ENCODE measurements at places on chromosomes 5 and 9. TPM values are rescaled to one million over a fixed set of nuclear protein-coding genes. Genes with fewer than 3 reads are reported as not detected.

GRCh38 chr5:167861129-167861927, 430.1 kb upstream of the WWC1 start:
- H3K4me1 ChIP-seq, result no peaks in the 10 kb centered on the region
- no peaks in the 10 kb centered on the region for H3K36me3 ChIP-seq
- no peak overlapping the region for H3K27ac ChIP-seq
- no peak overlapping the region for H3K4me3 ChIP-seq

DNA sequence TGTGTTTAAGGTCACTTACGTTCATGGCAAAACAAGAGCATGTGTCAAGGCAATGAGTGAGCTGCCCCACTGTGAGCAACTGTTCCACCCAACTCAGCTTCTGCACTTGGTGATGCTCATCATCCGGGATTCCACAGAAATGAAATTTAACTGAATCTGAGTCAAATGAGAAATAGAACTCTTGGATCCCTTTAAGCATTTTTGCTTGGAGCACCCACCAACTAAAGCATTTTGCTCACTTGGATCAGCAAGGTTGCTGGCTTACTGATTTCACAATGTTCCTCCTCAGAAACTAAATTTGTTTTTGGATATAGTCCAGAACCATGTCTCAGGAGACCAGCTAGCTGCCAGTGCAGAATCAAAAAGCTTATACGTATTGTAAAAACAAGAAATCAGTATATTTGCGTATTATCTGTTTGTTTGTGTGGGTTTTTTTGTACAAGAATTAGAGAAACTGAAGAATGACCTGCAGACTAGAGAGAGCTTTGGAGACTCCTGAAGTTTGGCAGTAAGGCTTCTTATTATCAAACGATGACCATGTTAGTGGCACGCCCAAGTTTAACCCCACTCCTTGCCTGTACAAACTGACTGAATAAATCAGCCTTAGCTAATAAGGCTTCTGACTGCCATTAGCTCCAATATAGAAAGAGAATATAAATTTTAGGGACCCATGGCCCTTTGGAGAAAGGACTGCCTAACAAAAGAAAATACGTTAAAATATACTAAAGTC, 153.8 kb upstream of the FST start:
- H3K36me3 ChIP-seq, result no peaks in the 10 kb centered on the region
- H3K27ac ChIP-seq, result no peak overlapping the region
- no peaks in the 10 kb centered on the region for H3K27me3 ChIP-seq
- DNase-seq, result no peak

GABRA6 gene
- total RNA-seq, result 6.2 TPM

F2RL2 gene
- not detected for total RNA-seq

DNA sequence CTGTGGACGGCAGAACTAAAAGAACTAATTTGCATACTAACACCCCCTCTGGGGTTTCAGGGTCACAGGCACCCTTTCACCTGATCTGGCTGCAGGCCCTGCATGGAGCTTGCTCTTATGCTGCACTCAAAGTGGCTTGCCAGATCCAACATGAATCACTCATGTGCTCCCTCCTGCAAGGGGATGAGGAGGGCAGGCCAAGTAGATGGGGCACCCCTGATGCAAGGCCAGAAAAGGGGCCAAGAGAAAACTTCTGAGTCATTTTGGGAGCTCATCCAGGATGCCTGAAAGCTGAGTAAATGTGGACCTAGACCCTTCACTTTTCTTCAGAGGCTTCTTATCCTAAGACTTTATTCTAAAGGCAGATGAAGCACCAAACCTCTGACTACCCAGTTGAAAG, 558.5 kb upstream of the PTGER4 start:
- H3K27me3 ChIP-seq, result no peaks in the 10 kb centered on the region
- H3K4me3 ChIP-seq, result no peak overlapping the region
- H3K27ac ChIP-seq, result no peak overlapping the region
- no peaks in the 10 kb centered on the region for H3K4me1 ChIP-seq

GRCh38 chr5:65468633-65469032, 13.1 kb downstream of the ADAMTS6 start:
- H3K4me1 ChIP-seq, result no peaks in the 10 kb centered on the region
- no peak overlapping the region for H3K27ac ChIP-seq
- no peak overlapping the region for H3K4me3 ChIP-seq
- H3K27me3 ChIP-seq, result no peaks in the 10 kb centered on the region
- no peaks in the 10 kb centered on the region for H3K36me3 ChIP-seq
- no peak for DNase-seq

DNA sequence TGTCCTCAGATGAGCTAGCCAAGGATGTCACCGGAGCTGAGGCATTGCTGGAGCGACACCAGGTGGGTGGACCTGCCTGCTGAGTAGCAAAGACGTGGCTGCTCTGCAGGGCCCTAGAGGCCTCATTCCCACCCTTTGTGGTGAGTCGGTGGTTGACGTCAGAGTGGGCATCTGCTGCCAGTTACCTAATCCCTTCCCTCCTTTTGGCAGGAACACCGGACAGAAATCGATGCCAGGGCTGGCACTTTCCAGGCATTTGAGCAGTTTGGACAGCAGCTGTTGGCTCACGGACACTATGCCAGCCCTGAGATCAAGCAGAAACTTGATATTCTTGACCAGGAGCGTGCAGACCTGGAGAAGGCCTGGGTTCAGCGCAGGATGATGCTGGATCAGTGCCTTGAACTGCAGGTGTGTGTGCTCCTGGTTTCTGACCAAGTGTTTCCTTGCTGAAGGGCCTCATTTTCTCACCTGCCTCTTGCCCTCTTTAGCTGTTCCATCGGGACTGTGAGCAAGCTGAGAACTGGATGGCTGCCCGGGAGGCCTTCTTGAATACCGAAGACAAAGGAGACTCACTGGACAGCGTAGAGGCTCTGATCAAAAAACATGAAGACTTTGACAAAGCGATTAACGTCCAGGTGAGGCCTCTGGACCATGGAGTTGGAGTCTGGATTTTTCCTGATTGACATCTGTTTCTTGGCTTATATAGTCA, 48.9 kb downstream of the DYNC2I2 start:
- no peaks in the 10 kb centered on the region for H3K27me3 ChIP-seq
- H3K27ac ChIP-seq, result no peak overlapping the region
- no peaks in the 10 kb centered on the region for H3K4me1 ChIP-seq

- H3K27ac ChIP-seq, result no peak overlapping the region
- H3K4me1 ChIP-seq, result no peaks in the 10 kb centered on the region
- H3K36me3 ChIP-seq, result no peaks in the 10 kb centered on the region
- H3K4me3 ChIP-seq, result no peak overlapping the region
- no peaks in the 10 kb centered on the region for H3K27me3 ChIP-seq
Measured at GRCh38 chr5:147830035-147830434, 1.4 kb downstream of the SPINK1 start.

DNA sequence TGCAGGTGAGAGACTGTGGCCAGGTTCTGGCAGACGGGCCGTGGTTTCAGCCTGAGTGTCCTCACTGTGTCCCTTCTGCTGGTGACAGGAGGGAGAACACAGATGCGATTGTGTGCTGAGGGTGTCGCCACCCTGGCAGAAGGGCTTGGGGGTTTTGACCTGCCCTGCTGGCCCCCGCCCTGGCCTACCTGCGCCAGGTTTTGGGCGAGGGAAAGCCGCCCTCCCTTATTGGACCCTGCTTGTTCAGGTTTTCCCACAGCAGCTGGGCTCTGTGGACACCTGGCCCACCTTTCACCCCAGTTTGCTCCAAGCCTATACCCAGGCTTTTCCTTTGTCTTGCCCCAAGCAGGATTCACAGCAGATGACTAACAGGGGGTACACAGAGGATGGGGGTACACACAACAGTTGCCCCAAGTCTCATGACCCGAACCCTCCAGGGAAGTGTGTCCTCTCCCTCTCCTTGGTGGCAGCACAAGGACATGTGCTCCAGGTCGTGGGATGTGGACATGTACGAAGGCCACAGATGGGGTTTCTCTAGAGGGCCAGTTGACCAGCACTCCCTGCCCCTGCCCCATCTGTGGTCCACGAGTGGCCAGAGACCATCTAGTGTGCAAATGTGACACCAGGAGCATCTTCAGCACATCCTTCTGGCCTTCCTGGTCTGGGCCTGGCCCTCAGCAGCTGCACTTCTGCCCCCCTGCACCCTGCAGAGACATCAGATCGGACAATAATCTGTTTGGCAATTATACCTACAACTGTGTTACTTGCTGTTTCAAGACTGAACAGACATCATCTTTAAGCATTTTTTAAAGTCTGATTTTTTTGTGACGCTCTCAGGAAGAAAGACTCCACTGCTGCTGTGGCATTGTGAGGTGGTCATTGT, 265.8 kb upstream of the IRX4 start:
- H3K4me3 ChIP-seq, result no peak overlapping the region
- DNase-seq, result no peak
- H3K27ac ChIP-seq, result no peak overlapping the region
- H3K27me3 ChIP-seq, result no peaks in the 10 kb centered on the region

HMCN2 gene
- 15.5 TPM for total RNA-seq

PCDHA7 gene
- total RNA-seq, result 3.8 TPM

SLC34A1 gene
- total RNA-seq, result 0.19 TPM

SPTAN1 gene
- 665 TPM for total RNA-seq

- no peaks in the 10 kb centered on the region for H3K27me3 ChIP-seq
- H3K27ac ChIP-seq, result no peak overlapping the region
- DNase-seq, result no peak
- H3K36me3 ChIP-seq, result no peaks in the 10 kb centered on the region
Measured at GRCh38 chr5:29780401-29780800, 1413.1 kb upstream of the CDH6 start.

STPG3 gene
- total RNA-seq, result 34.1 TPM

SLC45A2 gene
- total RNA-seq, result 1.6 TPM

SPINK7 gene
- total RNA-seq, result not detected

TAF11L10 gene
- total RNA-seq, result not detected

DNA sequence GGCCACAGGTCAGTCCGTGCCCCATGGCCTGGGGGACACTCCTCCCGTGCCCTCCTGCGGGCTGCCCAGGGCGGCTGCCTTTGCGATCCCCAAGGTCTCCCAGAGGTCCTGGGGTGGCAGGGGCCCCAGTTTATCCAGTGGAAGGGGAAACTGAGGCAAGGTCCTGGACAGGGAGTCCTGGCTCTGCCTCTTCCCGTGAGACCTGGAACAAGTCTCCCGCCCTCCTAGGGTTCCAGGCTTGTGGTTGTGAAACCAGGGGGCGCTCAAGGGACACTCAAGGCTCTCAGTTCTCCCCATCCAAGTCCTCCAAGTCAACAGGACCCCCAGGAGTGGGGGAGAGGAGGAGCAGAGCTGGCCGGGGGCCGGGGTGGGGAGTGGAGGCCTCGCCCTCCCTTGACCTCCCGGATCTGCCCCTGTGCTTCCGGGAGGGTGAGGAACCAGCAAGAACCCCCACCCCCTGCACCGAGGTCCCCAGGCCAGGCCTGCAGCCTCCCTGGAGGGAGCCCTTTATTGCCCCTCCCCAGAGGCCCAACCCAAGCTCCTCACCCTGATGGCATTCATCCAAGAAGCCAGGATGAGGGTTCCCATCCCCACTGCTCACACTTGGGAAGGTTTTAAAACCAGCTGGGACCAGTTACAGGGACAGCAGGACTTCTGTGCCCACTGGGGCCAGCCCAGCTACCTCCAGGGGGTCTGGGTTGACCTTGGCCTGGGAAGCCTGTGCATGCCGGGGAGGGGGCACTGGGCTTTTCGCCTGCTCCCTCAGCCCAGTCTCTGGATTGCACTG, 24.7 kb upstream of the TMEM250 start:
- H3K27me3 ChIP-seq, result no peaks in the 10 kb centered on the region
- no peak overlapping the region for H3K4me3 ChIP-seq
- no peak for DNase-seq
- H3K27ac ChIP-seq, result no peak overlapping the region
- no peaks in the 10 kb centered on the region for H3K4me1 ChIP-seq
- no peaks in the 10 kb centered on the region for H3K36me3 ChIP-seq

CD180 gene
- total RNA-seq, result 0.37 TPM

MIGA2 gene
- total RNA-seq, result 42.7 TPM

PCDHA1 gene
- total RNA-seq, result 2.6 TPM

SLC34A3 gene
- 0.24 TPM for total RNA-seq

GRCh38 chr5:7871653-7872052, 2.7 kb downstream of the MTRR start:
- H3K27me3 ChIP-seq, result no peaks in the 10 kb centered on the region
- no peak overlapping the region for H3K27ac ChIP-seq
- H3K4me3 ChIP-seq, result no peak overlapping the region
- DNase-seq, result no peak
- H3K4me1 ChIP-seq, result peaks cover 11% of the 10 kb centered on the region

DNA sequence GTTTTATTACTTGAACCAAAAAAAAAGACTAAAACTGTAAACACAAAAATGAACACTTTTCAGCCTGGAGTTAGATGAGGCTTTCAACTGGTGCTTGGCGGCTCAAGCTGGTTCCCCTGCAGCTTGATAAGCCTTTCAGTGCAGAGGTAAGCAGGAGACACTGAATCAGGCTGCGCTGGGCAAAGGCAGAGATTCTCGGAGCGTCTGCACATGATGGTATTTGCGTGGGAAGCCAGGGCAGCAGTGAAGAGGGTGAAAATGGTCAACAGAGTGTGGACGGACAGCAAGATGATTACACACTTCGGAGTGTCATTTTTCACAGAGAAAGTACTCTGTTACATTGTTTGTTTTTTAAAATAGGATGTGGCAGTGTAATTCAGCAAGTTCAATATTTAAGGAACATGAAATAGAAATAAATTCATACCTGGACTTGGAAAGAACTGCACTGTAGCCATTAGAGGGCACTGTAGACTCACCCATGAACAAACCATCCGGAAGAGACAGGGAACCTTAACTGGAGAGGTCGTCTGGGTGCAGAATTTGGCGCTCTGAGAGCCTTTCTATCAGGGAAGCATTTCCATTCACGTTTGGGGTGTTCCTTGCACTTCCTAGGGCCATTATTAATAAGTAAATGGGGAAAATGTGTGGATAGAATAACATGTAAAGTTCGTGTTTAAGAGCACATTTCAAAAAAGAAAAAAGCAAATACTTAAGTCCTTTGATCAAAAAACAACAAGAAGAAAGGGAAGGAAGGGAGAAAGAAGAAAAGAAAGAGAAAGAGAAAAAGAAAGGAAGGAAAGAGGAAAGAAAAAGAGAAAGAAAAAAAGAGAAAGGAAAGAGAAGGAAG, 69.8 kb downstream of the ICE1 start:
- DNase-seq, result no peak
- H3K27ac ChIP-seq, result no peak overlapping the region
- no peak overlapping the region for H3K4me3 ChIP-seq
- no peaks in the 10 kb centered on the region for H3K36me3 ChIP-seq
- H3K27me3 ChIP-seq, result no peaks in the 10 kb centered on the region

DNA sequence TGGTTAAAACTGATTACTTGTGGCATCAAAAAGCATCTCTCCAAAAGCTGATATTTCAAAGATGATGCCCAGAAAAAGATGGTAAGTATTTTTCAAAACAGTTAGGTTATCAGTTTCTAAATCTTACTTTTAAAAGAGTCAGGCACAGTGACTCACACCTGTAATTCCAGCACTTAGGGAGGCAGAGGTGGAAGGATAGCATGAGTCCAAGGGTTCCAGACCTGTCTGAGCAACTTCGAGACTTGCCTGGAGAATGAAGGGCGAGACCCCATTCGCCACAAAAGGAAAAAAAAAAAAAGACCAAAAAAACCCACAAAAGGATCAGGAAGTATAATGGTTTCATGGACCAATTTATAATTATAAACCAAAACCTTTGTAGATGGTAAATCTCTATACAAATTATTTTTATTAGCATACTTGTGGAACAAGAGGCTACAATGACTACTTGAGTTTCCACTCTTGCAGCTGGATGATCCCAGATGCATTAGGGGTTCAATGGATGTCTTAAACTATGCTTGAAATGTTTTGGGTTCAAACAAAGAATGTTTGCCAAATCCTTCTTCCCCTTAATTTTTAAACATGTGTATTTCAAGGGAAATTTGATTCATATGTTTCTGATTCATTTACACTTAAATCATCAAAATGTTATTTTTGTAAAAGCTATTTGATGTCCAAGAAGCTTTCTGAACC, 96.1 kb downstream of the ADAMTSL1 start:
- no peaks in the 10 kb centered on the region for H3K27me3 ChIP-seq
- no peak overlapping the region for H3K4me3 ChIP-seq
- H3K27ac ChIP-seq, result no peak overlapping the region
- no peaks in the 10 kb centered on the region for H3K36me3 ChIP-seq
- no peaks in the 10 kb centered on the region for H3K4me1 ChIP-seq

Measured in testis (tissue), 5 donors.